ENCODE measurements at places on chromosomes 12 and 14.

- DNase-seq, result no peak
These were observed 55.2 kb upstream of the GNPNAT1 start for GRCh38 chr14:52846591-52846990.

- DNase-seq, result peak; percentile 43
These were observed 50.6 kb downstream of the LRCOL1 start for GRCh38 chr12:132559652-132560363.

GRCh38 chr12:80317307-80317706 is 126.7 kb upstream of the PTPRQ start:
- DNase-seq, result no peak

GRCh38 chr12:123916729-123917128 is 55.9 kb downstream of the CCDC92 start:
- DNase-seq, result peak; percentile 38

GRCh38 chr12:90910958-90911357 is 44.0 kb downstream of the CCER1 start:
- DNase-seq, result no peak

DNA sequence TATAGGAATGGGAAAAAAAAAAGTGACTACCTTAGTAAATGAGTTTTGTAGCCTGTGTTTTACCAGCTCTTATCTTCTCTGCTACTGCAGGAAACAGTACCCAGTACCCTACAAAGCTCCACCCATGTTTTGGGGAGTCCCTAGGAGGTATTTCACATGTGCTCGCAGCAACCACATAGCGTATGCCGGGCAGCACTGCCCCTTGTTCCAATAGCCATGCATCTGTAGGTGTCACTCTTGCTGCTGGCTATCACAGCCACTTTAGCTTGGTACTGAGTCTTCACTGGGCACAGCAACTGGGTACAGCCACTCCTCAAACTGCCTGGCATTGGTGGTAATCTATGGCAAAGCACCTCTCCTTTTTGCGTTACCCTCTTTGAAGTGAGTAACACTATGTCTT is 2.0 kb upstream of the MDM1 start:
- peak; percentile 46 for DNase-seq
